CD4-positive, alpha-beta T cell treated with Interleukin-6 for 4 hours (primary cell): ENCODE measurements at places on chromosomes 13 and 19.

DNA sequence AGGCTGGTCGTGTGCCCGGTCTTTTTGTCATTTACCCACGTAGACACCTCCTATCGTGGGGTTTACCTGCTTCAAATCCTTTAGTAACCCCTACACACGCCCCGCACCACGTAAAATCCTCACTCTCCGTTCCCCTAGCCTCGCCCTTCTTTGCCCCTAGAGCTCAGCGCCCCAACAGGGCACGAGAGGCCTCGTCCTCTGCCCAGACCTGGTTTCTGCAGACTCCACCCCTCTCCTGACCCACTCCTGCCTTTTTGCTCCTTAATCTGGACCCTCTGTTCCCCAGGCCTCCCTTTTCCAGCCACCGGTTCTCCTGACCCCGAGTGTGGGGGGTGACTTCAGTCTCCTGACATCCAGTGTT lies 412 bp downstream of the ZNF528 start:
- DNase-seq: no peak

GRCh38 chr13:93881411-93881810 lies 598.1 kb downstream of the DCT start:
- DNase-seq: no peak

DNA sequence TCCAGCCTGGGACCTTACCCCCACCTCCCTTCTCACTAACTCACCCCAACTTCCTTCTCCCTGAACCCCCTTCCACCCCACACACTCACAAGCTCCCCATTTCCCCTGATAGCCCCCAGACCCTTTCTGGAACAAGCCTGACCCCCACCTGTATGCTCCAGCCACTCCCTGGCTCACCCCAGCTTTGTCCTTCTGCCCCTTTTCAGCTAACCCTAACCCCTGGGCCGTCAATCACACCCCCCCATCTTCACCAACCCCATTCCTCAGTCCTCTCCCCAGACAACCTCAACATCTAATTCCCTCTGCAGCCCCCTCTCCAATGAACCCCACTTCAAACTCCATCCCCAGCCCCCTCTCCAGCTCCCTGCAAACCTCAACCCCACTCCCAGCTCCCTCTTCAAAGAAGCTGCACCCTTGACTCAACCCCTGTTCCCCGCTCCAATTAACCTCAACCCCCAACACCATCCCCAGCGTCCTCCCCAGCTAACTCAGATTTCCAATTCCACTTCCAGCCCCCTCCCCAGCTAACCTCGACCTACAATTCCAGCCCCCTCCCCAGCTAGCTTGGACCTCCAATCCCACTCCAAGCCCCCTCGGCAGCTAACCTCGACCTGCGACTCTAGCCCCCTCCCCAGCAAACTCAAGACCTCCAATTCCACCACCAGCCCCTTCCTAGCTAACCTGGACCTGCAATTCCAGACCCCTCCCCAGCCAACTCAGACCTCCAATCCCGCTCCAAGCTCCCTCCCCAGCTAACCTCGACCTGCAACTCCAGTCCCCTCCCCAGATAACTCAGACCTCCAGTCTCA lies 929 bp downstream of the GNG7 start:
- DNase-seq: no peak

DNA sequence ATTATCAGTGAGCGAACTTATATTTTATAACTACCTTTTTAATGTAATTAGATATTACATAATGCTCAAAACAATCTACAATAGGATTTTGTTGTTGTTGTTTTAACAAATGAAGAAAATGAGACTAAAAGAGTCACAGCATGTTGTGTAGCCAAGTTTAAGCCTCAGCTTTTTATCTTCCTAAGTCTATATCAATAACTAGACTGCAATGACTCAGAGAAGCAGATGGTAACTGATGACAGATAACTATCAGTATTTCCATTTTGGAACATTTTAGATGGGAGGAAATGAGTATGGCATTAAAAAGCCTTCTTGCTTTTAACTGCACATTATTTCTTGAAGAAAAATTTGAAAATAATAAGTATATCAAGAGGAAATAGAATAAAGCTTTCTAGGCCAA lies 825.2 kb downstream of the SLITRK1 start:
- no peak for DNase-seq

DNA sequence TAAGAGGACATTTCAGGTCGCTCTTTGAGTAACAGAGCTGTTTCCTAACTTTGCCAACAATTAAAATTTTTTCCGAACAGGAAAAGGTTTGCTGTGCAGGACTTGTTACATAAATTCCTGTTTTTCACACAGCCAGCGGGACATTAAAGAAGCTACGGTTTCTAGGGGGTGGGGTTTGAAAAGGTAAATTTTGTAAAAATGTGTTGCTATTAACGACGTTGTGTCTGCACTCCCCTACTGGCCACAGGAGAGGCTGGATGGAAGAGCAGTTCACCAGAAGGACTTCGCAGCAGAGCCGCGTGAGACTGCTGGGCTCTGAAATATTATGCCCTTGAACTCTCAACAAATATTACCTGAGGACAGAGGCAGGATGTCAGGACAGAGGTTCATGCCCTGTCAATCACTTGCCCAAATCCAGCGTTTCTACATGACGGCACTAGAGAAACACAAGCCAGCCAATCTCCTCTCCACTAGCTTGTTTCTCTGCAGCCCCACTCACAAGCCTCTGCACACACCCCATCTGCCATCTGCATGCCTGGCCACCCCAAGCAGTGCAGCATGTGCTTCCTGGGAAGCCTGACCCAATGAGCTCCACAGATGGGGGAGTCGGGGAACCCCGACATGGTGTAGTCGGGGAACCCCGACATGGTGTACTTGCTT lies 102.0 kb downstream of the FOXO1 start:
- DNase-seq: no peak

DNA sequence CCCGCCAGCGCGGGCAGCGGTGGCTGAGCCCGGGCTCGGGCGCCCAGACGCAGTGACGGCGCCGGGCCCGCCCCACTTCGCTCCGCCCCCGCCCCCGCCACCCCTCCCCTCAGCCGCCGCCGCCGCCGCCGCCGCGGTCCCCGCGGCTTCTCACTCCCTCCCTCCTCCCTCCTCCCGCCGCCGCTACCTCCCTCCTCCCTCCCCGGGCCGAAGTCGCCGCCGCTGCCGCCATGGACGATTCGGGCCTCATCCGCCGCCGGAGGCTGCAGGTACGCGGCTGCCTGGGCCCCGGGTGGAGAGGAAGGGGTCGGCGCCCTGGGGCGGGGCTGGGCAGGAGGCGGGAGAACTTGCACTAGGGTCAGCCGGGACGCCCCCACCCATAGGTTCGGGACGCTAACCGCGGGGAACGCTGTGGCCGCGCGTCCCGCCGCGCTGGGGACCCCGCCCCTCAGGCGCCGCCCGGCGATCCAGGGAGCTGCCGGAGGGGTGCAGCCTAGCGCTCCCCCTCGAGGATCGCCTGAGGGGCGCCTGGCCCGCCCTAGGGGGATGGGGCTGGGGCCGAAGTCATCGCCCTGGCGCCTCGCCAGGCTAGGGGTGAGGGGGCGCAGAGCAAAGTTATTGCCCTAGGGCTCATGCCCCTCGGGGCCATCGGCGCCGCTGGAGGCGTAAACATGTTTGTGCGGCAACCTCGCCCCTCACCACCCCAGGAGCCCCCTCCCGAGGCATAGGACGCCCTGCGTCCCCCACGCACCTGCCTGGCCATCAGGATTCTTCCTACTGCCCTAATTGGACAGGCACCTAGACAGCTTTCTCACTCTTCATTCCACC lies 427 bp downstream of the RTBDN start:
- peak; percentile 54 for DNase-seq

DNA sequence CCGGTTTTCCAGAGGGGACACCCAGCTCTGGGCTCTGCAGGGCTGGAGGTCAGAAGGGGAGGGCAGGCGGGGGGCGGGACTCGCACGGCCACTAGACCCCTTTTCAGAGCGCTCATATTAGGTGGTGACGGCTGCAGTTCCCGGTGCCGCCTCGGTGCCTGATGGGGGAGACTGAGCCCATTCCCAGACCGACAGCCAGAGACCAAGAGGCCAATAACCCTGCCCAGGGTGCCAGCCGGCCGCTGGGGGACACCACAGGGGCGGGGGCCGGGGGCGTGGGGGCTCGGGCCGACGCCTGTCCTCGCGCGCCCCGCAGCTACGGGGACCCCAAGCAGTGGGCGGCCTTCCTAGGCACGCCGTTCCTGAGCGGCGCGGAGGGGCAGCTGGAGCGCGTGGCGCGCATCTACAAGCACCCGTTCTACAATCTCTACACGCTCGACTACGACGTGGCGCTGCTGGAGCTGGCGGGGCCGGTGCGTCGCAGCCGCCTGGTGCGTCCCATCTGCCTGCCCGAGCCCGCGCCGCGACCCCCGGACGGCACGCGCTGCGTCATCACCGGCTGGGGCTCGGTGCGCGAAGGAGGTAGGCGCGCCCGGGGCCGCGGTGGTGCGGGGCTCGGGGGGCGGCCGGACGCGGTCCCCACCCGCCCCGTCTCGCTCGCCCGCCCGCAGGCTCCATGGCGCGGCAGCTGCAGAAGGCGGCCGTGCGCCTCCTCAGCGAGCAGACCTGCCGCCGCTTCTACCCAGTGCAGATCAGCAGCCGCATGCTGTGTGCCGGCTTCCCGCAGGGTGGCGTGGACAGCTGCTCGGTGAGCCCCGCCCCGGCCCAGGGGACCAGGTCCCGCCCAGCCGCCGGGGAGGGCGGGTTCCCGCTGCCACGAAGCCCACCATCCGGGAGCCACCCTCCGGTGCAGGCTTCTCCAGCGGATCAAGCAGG lies 2.4 kb downstream of the TIMM13 start:
- no peak for DNase-seq

- no peak for DNase-seq
These were observed 30.4 kb downstream of the SPTBN4 start for GRCh38 chr19:40497214-40497613.

DNA sequence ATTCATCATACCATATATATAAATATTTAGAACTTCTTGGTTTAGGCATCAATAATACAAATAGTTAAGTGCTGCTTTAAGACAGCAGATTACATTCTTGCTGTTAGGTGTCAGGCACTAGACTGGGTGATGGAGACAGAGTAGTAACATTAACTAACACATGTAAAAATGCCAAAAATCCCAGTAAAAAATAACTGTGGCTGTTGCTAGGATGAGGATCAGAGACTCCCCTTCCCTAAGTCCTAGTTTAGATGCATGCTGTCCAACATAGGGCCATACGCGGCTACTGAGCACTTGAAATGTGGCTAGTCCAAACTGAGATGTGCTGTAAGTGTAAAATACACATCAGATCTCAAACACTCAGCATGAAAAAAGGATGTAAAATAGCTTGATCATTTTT lies 94.7 kb downstream of the CDADC1 start:
- DNase-seq: no peak

- no peak for DNase-seq
These were observed 29.2 kb upstream of the GARRE1 start for GRCh38 chr19:34224996-34225658.

GRCh38 chr13:36998624-36999041 lies 507 bp downstream of the ALG5 start:
- DNase-seq: peak; percentile 22

DNA sequence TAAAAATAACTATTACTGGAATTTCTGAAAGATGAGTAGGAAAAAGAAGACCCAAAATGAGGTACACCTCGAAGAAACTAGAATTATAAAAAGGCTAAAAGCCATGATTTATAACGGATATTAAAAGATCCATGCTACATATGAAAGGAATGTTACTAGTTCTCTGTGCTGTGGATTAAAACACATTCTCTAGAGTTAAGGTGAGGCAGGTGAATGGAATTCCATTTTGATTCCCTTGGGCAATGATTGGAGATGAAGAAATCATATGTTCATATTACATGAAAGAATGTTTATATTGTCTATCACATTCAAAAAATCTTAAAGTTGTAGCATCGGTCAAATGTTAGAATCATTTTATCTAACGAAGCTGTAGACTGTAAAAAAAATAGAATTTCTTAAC lies 783.7 kb downstream of the PCDH9 start:
- DNase-seq: no peak

- DNase-seq: no peak
These were observed 35.0 kb upstream of the NANOS3 start for GRCh38 chr19:13841962-13842290.

- DNase-seq: no peak
These were observed 214.1 kb downstream of the KATNAL1 start for GRCh38 chr13:30093236-30093635.

DNA sequence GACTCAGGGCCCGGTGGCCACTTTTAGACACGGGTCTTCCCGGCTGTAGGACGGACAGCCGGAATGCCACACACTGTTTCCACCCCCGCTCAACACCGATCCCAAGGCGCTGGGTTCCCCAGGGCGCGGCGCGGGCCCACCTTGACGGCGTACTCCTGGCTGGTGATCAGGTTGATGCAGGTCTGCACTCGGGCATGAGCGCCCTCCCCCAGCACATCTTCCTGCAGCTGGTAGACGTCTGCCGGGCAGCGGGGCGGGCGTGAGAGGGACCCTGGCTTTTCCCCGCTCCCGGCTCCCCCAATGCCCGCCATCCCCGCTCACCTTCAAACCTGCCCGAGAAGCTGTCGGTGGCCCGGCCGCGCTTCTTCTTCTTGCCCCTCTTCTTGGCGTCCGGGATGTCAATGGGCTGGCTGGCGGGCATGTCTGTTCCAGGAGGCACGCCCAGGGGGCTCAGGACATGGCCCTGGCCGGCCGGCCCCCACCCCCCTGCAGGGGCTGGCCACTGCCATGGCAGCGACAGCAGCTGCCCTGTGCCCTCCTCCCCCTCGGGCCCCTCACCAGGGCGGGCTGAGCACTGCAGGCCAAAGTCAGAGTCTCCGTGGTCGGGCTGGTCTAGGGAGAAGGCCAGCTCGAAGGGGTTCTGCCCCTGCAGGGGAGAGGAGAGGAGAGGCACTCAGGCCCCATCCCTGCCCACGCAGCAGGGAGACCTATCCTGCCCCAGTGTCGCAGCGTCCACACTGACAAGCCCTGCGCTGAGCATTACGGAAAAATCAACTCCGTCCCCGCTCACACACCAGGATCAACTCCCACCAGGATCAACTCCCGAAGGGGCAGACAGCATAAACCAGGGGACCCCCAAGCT lies 4.8 kb downstream of the MKNK2 start:
- DNase-seq: no peak

DNA sequence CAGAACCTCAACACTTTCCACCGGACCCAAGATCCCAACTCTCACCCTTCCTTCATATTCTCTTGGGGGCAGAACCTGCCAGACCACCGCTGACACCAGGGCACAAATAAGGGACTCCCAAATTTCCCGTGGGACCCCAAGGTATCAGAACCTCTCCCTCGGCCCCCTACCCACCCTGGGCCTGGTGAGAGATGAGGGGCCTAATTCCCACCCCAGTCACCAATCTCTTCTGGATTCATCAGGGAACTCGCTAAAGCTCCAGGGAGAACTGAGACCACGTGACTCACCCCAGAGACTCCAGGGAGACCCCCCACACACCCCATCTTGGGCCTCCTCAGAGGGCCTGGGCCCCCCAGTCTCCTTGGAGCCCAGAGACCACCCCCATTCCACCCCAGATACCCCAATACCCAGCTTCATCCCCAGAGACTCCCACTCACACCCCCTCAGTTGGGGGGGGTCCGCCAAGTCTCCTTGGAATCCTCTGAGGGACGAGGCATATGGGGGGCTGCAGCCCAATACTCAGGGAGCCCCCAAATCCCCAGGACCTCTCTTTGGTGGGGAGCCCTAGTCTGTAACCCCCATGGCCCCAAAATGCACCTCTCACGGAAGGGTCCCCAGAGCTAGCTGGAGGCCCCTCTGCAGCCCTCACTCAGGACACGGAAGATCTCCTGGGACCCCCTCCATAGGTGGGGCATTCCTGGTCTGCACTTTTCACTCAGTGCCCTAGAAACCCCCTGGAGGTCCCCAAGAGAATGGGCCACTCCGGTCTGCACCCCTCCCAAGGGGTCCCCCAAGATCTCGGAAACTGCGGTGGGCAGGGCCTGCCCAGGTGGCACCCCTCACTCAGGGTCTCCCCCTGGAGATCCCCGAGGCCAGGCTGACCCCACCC lies 1.6 kb downstream of the LMNB2 start:
- DNase-seq: no peak
